ENCODE measurements at places on chromosomes 6 and 20. TPM values are rescaled to one million over a fixed set of nuclear protein-coding genes. Genes with fewer than 3 reads are reported as not detected.

The MPIG6B gene
- total RNA-seq = 4.6 TPM

- DNase-seq = no peak
These were observed 41.8 kb downstream of the RBM38 start for GRCh38 chr20:57432862-57433491.

The ZFP57 gene
- total RNA-seq = 0.76 TPM

GRCh38 chr6:108946695-108947094, 98.5 kb downstream of the ARMC2 start:
- DNase-seq = no peak

DNA sequence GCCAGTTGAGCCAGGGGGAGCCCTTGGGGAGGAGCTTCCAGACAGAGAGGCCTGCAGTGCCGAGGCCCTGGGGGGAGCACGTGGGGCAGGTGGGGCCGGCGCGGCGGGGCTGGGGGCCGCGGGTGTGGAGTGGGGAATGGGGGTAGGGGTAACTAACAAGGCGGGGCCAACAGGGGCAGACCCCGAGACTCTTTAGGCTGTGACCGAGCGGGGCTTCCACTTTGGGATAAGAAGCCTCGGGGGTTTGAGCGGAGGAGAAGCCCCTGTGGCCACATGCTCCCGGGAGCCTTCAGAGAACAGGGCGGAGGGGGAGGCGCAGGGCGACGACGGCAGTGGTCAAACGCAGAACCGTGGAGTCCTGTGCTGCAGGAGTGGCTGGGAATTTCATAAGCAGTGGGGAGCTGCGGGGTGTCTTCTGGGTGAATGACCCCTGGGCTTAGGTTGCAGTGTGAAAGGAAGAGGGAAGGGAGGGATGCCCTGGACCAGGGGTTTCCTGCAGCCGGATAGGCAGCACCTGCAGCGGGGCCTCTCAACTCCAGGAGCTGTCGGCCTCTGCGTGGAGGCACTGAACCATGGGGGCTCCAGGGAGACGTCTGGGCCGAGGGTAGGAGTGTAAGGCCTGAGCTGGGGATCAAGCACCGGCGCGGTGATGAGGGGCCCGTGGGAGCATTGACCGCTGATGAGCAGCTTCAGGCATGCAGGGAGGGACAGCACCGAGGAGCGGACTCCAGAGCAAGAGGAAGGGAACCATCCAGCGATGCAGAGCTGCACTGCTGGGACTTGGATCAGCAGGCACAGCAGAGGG, 121.0 kb downstream of the SYNDIG1 start:
- no peak for DNase-seq
